ENCODE measurements at places on chromosomes 2 and 18. TPM values are rescaled to one million over a fixed set of nuclear protein-coding genes. Genes with fewer than 3 reads are reported as not detected.

DNA sequence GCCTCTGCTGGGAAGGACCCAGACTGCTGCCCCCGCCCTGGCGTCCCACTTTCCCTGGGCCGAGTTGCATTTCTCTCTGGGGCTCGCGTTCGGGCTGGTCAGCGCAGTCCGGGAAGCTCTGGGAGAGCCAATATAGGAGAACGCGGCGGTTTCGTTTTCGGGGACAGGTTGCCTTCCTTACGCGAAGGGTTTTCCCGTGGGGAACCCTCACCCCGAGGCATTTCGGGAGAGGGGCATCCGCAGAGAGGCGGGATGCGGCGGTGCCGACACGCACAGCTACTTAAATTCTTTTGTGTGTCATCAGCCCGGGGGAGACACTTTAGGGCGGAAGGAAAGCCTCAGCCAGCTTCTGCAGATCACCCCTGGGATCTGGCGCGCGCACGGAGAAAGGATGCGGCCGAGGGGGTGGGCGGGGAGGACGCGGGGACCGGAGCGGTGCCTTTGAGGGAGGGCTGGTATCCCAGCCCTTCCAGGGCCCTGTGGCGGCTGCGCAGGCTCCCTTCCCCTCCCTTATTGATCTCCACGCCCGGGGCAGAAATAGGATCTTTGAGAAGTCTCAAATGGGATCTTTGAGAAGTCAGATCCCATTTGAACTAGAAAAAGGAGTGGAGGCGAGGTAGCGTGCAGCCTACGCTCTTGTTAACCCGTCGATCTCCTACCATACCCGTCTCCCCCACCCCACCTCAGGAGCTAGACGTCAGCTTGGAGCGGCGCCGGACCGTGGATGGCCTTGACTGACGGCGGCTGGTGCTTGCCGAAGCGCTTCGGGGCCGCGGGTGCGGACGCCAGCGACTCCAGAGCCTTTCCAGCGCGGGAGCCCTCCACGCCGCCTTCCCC lies 1.2 kb downstream of the GATA6 start:
- H3K27ac ChIP-seq = peak overlapping the region; percentile 86
- peaks cover 47% of the 10 kb centered on the region for H3K27me3 ChIP-seq
- H3K4me3 ChIP-seq = peak overlapping the region; percentile 94
- H3K36me3 ChIP-seq = peaks cover 14% of the 10 kb centered on the region

Gene NEU4
- total RNA-seq = 1.3 TPM

Gene TMEM17
- total RNA-seq = 3.8 TPM

Gene TRIB2
- total RNA-seq = 40.5 TPM

- H3K36me3 ChIP-seq = no peaks in the 10 kb centered on the region
- H3K27me3 ChIP-seq = no peaks in the 10 kb centered on the region
- H3K27ac ChIP-seq = no peak overlapping the region
- DNase-seq = no peak
These were observed 899 bp upstream of the PSTPIP2 start for GRCh38 chr18:46072959-46073358.

DNA sequence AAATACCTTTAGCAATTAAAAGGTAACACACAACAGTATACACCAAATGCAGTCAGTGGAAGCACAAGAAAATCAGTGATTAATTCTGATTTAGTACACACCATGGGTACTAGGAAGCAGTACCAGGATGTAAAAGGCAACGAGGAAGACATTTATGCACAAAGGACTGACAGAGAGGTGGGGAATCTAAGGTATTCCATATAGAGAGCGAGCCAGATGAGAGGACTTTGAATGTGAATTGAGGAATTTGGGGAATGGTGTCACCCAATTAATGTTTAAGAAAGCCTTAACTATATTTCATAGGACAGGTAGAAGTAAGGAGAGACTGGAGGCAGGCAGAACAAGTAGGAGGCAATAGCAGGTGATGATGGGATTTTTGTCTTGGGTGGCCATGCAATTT lies 11.7 kb downstream of the CPS1 start:
- no peak overlapping the region for H3K4me3 ChIP-seq
- H3K27me3 ChIP-seq = no peaks in the 10 kb centered on the region
- H3K4me1 ChIP-seq = no peaks in the 10 kb centered on the region
- no peaks in the 10 kb centered on the region for H3K36me3 ChIP-seq
- DNase-seq = no peak

- DNase-seq = no peak
- no peak overlapping the region for H3K27ac ChIP-seq
- H3K36me3 ChIP-seq = no peaks in the 10 kb centered on the region
- H3K27me3 ChIP-seq = no peaks in the 10 kb centered on the region
These were observed 75.3 kb downstream of the MAP3K20 start for GRCh38 chr2:173150963-173151362.

Gene NEU2
- not detected for total RNA-seq

Gene SMPD4
- 67.1 TPM for total RNA-seq

- DNase-seq = no peak
- H3K36me3 ChIP-seq = no peaks in the 10 kb centered on the region
- no peak overlapping the region for H3K27ac ChIP-seq
These were observed 58.7 kb downstream of the ASXL2 start for GRCh38 chr2:25819597-25820039.

GRCh38 chr2:135557530-135557929 lies 26.2 kb downstream of the R3HDM1 start:
- DNase-seq = no peak
- H3K4me3 ChIP-seq = no peak overlapping the region
- no peak overlapping the region for H3K27ac ChIP-seq
- peaks cover 1% of the 10 kb centered on the region for H3K36me3 ChIP-seq

Gene ATP9B
- 15.8 TPM for total RNA-seq

GRCh38 chr2:65343386-65343785 lies 89.0 kb downstream of the SPRED2 start:
- H3K27ac ChIP-seq = no peak overlapping the region
- peaks cover 22% of the 10 kb centered on the region for H3K4me1 ChIP-seq
- DNase-seq = no peak
- no peak overlapping the region for H3K4me3 ChIP-seq

GRCh38 chr2:41420219-41420618 lies 627.6 kb upstream of the PKDCC start:
- H3K36me3 ChIP-seq = no peaks in the 10 kb centered on the region
- DNase-seq = no peak
- H3K27me3 ChIP-seq = peaks cover 24% of the 10 kb centered on the region
- no peak overlapping the region for H3K4me3 ChIP-seq

GRCh38 chr2:200367155-200367554 lies 60.7 kb downstream of the SPATS2L start:
- H3K4me3 ChIP-seq = no peak overlapping the region
- peaks cover 58% of the 10 kb centered on the region for H3K4me1 ChIP-seq

DNA sequence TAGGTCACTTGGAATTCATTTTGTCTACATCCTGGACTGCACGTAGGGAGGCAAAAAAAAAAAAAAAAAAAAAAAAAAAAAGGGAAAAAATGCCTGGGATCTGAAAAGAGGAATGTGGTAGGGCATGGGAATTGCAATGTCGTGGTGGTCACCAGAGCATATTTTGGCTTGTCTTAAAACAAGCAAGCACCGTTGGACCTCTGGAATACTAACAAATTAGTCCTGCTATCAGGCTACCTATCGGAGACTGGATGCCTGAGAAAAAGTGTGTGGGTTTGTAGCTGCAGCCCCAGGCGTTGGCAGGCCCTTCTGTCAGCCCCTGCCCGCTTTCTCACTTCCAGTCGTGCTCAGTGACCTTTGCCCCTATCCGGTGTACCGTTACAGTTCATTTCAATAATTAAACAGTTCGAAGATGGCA lies 588.5 kb upstream of the ZEB2 start:
- no peaks in the 10 kb centered on the region for H3K36me3 ChIP-seq
- H3K27ac ChIP-seq = peak overlapping the region; percentile 89
- no peak for DNase-seq
- H3K4me3 ChIP-seq = peak overlapping the region; percentile 10
- H3K27me3 ChIP-seq = no peaks in the 10 kb centered on the region

- H3K27ac ChIP-seq = no peak overlapping the region
- H3K4me3 ChIP-seq = no peak overlapping the region
- H3K27me3 ChIP-seq = no peaks in the 10 kb centered on the region
- DNase-seq = no peak
These were observed 4.4 kb upstream of the PARD6G start for GRCh38 chr18:80251700-80252099.

Gene ALK
- not detected for total RNA-seq

GRCh38 chr2:88098558-88098900 lies 29.3 kb downstream of the FABP1 start:
- H3K27me3 ChIP-seq = peaks cover 14% of the 10 kb centered on the region
- H3K36me3 ChIP-seq = no peaks in the 10 kb centered on the region
- no peak overlapping the region for H3K27ac ChIP-seq
- DNase-seq = no peak
- H3K4me1 ChIP-seq = no peaks in the 10 kb centered on the region

DNA sequence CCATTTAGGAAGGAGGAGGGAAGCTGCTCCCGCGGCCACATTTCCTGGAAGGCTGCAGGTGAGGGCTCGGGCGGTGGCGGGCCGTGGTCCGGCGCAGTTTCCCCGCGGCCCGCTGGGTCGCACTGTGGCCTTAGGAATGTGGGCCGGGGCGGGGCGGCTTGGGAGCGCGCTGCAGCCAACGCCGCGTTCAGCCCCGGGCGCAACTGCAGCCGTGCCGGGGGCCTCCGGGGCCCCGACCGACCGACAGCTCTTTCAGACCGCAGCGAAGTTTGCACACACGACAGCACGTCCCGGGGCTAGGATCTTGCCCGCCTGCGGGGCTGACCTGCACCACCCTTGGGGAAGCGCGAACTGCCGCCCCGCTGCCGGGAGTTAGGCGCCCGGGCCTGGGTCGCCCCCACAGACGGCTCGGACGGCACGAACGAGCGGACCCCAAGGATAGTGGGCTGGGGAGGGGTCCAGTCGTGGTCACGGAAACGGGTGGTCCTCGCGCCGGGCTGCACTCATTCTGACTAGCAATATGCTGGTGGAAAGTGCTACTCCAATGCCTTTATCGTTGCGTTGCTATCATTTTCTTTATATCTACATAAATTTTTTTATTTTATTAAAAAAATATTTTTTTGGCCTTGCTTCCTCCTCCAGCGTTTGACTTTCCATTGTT lies 69.9 kb upstream of the DLX2 start:
- peaks cover 7% of the 10 kb centered on the region for H3K4me1 ChIP-seq
- no peak overlapping the region for H3K27ac ChIP-seq
- peak overlapping the region; percentile 68 for H3K4me3 ChIP-seq

DNA sequence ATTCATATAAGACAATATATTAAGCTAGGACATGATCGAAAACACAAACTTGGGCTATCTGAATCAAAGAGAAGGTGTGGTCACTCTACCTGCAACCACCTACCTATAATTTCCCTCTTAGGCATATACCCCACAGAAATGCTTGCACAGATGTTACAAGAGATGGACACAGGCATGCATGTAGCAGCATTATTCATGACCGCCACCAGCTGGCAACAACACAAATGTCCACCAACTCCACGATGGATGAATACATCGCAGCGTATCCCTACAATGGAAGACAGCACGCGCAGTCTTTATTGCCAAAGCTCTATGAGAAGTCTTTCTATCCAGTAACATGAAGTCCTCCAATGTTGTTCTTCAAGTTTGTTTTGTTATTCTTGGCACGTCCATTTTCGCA lies 90.8 kb downstream of the ARL4C start:
- no peaks in the 10 kb centered on the region for H3K36me3 ChIP-seq
- H3K4me3 ChIP-seq = no peak overlapping the region
- DNase-seq = no peak

GRCh38 chr2:113818382-113818951 lies 62.0 kb upstream of the SLC35F5 start:
- H3K27ac ChIP-seq = peak overlapping the region; percentile 84
- no peaks in the 10 kb centered on the region for H3K36me3 ChIP-seq
- no peak for DNase-seq
- H3K4me1 ChIP-seq = peaks cover 13% of the 10 kb centered on the region
- no peaks in the 10 kb centered on the region for H3K27me3 ChIP-seq

GRCh38 chr2:43225093-43225787 lies 1.2 kb downstream of the ZFP36L2 start:
- peaks cover 54% of the 10 kb centered on the region for H3K4me1 ChIP-seq
- DNase-seq = no peak
- peaks cover 18% of the 10 kb centered on the region for H3K36me3 ChIP-seq
- peak overlapping the region; percentile 95 for H3K27ac ChIP-seq
- H3K4me3 ChIP-seq = peak overlapping the region; percentile 94

Gene SPATA3
- not detected for total RNA-seq

GRCh38 chr2:89831641-89832498 lies 1140.4 kb downstream of the RPIA start:
- H3K27me3 ChIP-seq = no peaks in the 10 kb centered on the region
- no peak overlapping the region for H3K4me3 ChIP-seq
- H3K27ac ChIP-seq = no peak overlapping the region
- H3K4me1 ChIP-seq = no peaks in the 10 kb centered on the region
- no peak for DNase-seq
- peaks cover 17% of the 10 kb centered on the region for H3K36me3 ChIP-seq

Gene DNMT3A
- total RNA-seq = 45.4 TPM

Gene RELCH
- total RNA-seq = 22.6 TPM

DNA sequence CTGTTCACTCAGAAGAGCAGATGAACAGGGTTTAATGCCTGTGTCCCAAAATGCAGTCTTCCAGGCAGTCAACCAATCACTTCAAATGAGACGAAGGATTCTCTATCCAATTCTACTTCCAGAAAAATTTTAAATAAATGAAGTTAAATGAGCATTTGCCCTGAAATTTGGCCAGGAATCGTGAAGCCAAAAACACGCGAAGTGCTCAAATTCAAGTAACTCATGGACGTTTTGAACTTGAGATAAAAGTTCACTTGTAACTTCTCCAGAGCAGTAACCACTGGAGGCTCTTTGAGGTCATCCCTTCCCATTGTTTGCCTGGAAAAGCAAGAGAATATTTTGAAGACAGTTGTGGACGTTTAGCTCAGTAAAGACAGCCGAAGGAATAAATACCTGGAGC lies 928.5 kb downstream of the NRXN1 start:
- no peak for DNase-seq
- no peaks in the 10 kb centered on the region for H3K36me3 ChIP-seq
- no peaks in the 10 kb centered on the region for H3K4me1 ChIP-seq

- H3K27me3 ChIP-seq = peaks cover 6% of the 10 kb centered on the region
- H3K27ac ChIP-seq = no peak overlapping the region
- peaks cover 1% of the 10 kb centered on the region for H3K36me3 ChIP-seq
- DNase-seq = peak; percentile 25
- peaks cover 17% of the 10 kb centered on the region for H3K4me1 ChIP-seq
These were observed 33.1 kb downstream of the HJURP start for GRCh38 chr2:233821196-233821595.

Measured in chondrocyte (in vitro differentiated cells).